ENCODE measurements at places on chromosomes 5 and 9.

DNA sequence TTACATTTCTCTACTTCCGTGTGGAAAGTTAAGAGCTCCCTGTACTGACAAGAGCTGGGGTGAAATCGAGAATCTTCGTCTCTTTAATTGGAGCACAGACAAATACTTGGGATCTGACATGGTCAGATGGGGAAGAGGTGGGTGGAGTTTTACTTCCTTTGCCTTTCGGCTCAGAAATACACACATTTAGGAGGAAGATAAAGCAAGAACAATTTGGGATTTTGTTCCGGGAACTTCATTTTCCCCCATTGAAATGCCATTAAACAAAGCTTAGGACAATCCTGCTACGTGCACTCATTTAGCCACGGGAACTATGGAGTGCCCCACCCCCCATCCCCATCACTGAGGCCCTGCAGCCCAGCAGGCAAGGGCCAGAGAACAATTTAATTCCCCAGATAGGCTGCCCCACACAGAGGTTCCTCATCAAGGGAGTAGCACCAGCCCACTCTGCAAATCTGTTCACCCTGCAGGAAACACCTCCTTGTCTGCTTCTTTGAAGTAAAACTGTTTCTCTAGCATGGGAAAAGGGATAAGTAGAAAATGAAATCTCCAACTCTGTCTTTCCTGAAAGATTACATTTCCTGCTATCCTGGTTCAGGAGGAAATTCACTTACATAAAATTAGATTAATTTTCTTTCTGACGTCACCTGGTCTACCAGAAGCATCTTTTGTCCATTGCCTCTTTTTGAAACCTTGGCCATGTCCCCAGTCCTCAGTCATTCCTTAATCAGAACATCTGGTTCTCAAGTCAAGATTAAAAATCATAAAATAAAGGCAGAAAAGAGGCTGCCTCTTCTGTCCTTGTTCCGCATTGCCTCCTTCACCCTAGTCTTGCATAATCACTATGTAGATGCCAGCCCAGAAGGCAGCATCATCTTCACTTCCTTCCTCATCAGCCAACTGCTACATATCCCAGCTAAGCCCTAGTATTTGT is 206.4 kb downstream of the ENC1 start:
- no peak for DNase-seq

DNA sequence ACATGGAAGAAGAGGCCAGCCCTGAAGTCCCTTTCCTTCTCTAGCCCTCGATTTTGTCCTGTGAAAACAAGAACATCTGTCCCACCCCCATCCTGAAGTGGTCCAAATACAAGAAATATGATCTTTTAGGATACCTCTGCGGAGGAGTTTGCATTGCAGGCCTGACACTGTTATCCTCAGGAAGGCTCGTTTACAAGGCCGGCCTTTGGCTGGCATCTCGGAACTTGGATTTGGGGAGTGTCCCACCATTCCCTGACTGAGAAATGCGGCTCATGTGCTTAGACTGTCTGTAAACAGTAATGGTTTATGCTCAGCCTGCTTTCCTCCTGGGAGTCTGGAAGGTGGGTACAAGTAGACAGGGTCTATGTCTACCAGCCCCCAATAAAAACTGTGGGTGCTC is 26.4 kb downstream of the WHRN start:
- DNase-seq, result no peak

GRCh38 chr9:129994882-129995281 is 48.1 kb downstream of the FNBP1 start:
- DNase-seq, result no peak

DNA sequence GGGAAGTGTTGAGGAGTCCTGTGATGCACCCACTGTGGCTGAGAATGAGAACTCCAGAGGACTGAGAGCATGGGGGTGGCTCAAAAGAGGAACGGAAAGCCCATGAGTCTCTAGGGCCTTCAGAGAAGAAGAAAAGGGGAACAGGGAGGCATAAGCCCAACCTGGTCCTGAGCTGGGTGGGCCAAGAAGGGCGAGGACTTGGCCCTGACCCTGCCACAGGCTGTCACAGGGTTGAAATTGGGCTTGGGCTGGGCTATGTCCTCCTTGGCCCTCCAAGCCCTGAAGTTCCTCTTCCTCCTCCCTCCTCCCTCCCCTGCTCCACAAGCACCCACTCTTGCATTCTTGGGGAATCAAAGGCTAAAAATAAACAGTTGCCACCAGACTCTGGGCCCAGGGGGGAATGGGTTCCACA is 49.3 kb upstream of the PPARGC1B start:
- no peak for DNase-seq

DNA sequence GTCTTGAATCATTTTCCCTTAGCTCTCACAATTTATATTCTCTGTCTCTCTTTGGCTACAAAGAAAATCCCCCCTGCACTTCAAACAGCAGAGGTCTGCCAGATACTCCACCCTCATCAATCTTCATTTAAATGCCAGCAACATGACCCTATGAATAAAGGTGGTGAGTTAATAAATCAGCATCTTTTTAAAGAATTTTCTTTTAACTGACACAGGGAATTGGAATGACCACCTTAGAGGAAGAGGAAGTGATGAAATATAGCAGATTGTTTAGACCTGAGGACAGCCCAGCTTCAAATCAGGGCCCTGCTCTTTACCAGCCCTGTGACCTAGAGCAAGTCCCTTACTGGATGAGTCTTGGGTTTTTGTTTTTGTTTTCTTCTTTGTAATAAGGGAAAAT is 223.1 kb upstream of the PAPPA start:
- DNase-seq, result no peak

DNA sequence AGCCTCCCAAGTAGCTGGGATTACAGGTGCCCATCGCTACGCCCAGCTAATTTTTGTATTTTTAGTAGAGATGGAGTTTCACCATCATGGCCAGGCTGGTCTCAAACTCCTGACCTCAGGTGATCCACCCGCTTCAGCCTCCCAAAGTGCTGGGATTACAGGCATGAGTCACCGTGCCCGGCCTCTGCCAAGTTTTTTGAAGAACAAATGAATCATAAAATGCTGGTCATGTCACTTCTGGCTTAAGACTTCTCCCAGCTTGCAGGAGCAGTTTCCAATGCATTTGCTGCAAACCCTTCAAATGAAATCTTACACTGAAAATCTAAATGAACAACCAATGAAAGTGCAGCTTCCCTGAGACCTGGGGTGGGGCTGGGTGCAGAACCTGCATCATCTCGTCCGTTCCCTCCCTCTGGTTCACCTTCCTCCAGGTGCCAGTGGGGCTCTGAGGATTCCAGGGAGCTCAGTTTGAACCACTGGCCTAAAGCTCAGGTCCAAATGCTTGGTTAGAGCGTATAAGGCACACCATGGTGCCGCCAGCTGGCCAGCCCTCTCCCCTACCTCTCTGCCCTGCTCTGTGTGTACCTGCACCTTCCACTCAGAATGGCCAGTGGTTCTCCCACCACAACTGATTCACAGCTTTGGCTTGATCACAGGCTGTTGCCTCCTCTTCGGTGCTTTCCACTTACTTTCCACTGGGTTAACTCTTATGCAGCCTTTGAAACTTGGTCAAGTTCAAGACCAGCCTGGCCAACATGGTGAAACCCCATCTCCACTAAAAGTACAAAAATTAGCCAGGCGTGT is 39.8 kb upstream of the FUBP3 start:
- no peak for DNase-seq

DNA sequence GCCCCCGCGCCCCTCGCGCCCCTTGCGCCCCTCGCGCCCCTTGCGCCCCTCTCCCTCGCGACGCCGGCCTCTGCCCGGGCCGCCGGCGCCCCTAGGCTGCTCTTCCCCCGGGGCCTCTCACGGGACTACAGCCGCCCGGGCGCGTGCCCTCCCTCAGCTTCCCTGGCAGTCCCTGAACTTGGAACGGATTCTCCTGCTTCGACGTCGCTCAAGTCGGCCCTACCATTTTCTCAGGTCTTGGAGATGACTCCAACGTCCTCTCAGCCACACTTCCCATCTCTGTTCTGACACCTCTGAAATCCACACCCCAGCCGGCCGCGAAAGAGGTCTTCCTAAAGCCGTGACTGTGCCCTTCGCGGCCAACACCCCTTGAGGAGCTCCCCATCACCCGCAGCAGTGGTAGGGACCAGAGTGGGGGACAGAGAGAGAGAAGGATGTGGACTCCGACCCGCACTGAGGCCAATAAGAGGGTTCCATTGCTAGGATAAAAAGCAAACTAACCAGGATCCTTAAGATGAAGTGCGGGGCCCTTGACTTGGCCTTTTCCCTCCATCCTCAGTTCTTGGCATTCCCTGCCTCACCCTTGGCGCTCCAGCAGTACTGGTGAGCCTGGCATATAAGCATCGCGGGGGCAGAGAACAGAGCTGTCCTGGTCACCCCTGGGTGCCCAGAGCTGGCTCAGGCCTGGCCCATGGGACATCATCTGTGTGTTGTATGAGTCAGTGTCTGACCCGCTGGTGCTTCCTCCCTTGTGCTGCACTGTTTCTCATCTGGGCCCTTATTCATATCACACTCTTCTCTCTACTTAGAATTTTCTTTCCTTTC is 38.6 kb upstream of the GARNL3 start:
- no peak for DNase-seq

DNA sequence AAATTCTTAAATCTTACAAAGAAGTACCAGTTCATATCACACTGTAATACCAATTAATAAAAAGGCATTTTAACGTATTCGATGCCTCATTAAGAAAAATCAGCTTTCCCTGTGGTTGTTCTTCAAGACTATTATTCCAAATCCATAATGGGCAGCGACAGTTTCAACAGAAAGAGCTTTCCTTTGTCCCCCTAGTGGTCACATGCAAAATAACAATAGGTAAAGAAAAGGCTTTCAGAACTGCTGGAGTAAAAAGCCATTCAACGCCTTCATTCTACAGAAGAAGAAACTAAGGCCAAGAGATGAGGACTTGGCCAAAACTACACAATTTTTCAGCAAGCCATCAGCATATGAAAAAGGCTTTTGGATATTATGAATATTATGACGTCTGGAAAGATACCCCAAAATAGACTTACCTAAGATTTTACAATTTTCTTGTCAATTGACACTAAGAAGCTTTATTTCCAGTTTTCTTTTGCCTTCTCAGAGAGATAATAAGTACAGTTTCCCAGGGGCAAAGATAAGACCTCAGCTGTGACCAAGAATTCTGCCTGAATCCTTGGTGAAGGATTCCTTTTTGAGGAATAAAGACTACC is 6.7 kb upstream of the CDH6 start:
- no peak for DNase-seq

DNA sequence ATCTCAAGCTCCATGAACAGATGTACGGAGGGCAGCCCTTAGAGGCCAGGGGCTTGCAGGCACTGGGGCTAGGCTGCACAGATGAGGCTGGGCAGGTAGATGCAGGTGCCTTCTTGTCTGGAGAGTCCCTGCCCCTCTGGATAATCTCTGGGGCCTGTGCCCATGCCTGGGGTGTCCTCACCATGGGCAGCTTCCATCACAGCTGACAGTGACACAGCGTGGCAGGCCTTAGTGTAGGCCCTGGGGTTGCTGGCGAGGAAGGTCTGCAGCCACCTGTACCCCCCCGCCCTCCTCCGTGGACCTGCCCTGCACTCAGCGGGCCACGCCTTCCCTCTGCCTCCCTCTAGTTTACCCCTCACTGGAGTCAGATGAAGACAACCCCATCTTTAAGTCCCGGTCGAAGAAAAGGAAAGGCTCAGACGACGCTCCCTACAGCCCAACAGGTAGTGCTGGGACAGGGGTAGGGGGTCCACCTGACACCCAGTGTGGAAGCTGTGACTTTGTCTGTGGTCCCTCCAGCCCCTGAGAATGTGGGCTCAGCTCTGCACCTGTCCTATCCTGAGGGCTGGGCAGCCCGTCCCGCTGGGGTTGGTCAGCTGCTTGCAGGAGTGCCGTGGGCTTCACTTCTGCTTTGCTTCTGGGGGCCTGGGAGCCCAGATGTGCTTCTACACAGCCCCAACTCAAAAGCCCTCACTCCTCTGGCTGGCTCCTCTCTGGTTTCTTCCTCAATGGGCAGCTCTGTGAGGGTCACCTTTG is 98.4 kb downstream of the PHF2 start:
- DNase-seq, result no peak

DNA sequence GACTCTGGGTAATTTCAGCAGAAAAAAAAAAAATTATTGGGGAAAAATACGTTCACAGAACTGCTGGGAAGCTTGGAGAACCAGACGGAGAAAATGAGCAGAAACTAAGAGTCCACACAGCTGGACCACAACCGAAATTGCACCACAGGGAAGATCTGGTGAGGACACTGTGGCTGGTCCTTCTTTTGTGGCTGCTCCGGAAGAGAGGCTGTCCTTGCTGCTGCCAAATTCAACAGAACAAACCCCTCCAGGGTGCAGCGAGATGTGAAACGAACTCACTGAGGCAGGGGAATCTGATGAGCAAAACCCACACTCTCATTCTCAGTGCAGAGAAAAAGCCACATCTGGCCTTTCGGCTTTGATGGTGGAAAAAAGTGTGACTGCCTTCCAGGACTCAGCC is 200.0 kb downstream of the ACTL7B start:
- no peak for DNase-seq

- DNase-seq, result no peak
Observed at GRCh38 chr9:129962451-129962864, 80.5 kb downstream of the FNBP1 start.

DNA sequence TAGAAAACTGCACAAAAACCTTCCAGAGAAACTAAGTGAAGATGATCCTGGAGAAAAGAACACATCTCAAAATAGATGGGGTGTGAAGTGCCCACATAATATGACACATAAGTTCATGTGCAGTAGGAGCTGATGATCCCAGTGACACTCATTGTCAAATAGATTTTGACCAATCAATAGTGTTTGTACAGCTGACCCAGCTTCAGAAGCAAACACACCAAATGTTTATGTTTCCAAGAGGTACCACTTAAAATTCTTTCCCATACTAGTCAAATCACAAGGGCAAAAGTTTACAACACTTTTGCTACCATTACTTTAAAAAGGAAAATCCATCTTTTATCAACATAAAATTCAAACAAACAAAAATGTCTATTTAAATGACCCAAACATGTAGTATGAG is 175.0 kb downstream of the MLLT3 start:
- no peak for DNase-seq

GRCh38 chr5:88602584-88602983 is 280.4 kb downstream of the MEF2C start:
- DNase-seq, result no peak

DNA sequence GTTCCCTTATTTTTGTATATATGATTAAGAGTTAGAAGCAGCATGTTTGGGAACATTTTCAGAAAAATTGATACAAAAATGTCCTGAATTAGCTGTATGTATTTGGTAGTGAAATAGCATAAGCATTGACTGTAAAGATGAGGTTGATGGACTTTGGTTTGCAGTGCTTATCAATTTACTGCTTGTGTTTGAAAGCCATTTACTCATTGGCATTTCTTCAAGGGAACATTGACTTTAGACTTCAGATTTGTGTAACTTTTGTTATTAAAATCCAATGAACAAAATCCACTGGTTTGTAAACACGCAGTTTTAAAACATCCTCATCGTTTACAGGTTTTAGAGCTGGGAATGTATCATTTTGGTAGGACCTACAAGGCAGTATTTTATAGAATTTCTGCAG is 61.3 kb downstream of the KDM4C start:
- no peak for DNase-seq

- no peak for DNase-seq
Observed at GRCh38 chr5:164184158-164184557, 678.7 kb downstream of the MAT2B start.

- DNase-seq, result no peak
Observed at GRCh38 chr5:137097203-137097602, 401.9 kb downstream of the SPOCK1 start.

GRCh38 chr5:88675168-88675707 is 207.7 kb downstream of the MEF2C start:
- no peak for DNase-seq

- DNase-seq, result no peak
Observed at GRCh38 chr5:139383275-139383992, at the start of gene SLC23A1. SLC23A1 (minus strand) TSS chr5:139383297; CDS start chr5:139383253, 44 bp downstream.

- no peak for DNase-seq
Observed at GRCh38 chr9:126036881-126037291, 289.7 kb downstream of the PBX3 start.

- DNase-seq, result no peak
Observed at GRCh38 chr5:79243224-79243623, 7.3 kb downstream of the JMY start.

Measured in stimulated activated CD4-positive, alpha-beta T cell treated with anti-CD3 and anti-CD28 coated beads, Interleukin-2, amount 100 ng/mL, for 4 hours (primary cell).